8988T (cell line): ENCODE measurements at places on chromosomes 4 and X.

GRCh38 chrX:118595501-118596042, 100.0 kb downstream of the DOCK11 start:
- no peak for DNase-seq

DNA sequence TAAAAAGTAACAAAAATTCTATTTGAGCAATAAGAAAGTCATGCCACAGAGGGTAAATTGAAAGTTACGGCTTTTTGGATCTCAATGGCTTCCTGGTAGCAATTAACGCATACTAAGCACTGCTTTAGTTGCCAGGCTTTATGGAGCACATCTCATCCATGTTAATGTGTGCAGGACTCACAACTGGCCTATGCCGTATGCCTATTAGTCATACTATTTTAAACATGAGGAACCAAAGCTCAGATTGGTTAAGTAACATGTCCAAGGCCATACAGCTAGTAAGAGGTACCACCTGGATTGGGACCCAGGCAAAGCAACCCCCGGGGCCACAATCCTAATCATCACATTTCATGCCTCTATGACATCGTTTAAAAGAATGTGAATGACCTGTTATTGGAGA, 17.1 kb downstream of the DAPP1 start:
- no peak for DNase-seq

DNA sequence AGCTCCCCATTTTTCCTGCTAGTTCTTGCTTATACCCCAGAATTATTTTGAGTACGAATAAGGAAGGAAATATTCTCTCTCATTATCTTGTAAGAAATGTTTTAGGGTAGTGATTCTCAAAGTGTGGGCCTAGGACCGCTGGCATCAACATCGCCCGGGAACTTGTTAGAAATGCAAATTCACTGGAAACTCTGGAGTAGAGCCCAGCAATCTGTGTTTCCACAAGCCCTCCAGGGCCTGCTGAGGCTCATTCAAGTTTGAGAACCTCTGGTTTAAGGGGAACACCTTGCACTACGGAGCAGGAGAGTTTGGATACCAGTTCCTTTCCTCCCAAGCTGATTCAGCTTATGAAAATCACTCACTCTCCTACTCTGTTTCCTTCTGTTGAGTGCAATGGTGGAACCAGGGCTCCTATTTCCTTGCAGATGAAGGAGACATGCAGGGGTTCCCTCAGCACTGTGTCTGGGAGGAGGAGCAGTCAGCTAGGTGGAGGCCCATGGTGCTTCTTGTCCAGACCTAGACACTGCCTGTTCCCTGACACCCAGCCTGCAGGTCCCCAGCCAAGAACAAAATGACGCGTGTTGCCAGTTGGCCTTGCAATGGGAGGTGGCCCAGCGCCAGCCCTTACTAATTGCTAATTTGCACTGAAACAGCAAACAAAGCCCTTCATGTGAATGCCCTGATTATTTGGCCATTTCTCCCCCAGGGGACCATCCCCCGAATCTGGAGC, 68.5 kb downstream of the CYTL1 start:
- DNase-seq, result no peak

DNA sequence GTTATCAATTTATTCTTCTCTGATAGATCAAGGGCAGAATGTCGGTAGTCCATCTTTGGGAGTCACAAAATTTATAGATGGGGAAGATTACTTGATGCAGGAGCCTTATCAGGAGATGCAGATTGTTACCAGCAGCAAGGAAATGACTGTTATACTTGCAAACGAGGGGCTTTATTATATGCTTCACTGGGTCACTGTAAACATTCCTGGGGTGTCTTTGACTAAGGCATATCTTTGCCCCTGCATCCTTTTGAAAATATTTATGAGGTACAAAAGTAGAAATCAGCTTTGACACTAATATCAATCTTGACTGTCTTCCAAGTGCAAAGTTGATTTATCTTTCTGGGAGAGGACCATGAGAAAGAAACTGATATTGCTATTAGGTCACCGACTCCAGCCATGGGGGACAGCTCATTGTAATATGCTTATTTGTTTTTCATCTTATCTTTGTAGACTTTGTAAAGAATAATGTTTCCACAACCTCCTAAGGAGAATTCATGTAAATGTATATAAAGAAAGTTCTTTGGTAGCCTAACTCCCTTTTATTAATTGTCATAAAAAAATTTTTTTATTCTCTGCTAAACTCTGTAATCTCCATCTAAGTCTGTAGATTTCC, 177.3 kb upstream of the EMCN start:
- no peak for DNase-seq

DNA sequence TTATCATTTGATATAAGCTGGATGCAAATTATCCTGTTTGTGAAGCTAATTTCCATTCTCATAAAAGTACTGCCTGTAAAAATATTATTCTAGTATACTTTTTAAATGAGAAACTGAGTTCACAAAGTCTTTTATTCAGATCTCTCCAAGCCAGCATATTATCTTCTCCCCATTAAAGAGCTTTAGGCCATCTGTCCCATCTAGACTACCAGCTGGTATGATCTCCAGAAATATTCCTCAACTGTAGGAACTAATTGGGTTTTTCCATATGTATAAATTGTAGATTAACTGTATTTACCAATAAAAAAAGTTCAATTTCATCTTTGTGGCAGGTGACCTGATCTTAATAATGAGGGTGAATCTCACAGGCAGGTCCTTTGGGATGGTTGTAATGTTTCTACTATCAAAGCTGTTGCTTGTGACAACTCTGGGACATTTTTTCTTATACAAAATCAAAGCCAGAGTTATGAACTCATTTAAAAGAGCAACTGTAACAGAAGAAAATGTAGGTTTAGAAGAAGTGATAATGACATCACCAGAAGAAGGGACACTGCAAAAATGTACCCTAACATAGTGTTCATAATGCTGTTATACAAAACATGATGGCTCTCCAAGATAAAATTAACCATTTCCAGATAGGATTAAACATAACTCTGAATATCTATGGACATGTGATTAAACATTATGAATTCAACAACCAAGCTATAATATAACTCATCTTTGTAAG, 132.8 kb downstream of the KCNIP4 start:
- DNase-seq, result no peak

- DNase-seq, result no peak
These were observed 71.8 kb downstream of the NBDY start for GRCh38 chrX:56800801-56801200.

GRCh38 chr4:89489338-89489771, 181.8 kb upstream of the GPRIN3 start:
- no peak for DNase-seq

DNA sequence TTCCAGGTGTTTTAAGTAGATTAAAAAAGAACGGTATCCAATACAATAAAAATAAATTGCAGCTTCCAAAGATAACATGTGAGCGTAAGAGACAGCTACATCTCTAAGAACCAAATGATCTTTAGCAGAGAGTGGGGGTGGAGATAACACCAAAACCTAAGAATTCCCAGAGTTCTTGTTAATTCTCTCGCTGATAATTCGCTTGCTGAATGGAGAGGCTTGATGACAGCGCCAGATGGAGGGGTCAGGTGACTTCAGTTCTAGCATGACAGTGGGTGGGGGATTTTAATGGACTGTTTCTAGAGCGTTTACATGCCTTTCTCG, 2.3 kb downstream of the CLCN4 start:
- no peak for DNase-seq

- DNase-seq, result no peak
These were observed 58.5 kb downstream of the DIPK2B start for GRCh38 chrX:45142185-45142584.

GRCh38 chr4:42711496-42711895, 54.6 kb upstream of the ATP8A1 start:
- DNase-seq, result no peak

GRCh38 chr4:70313736-70314135, 21.0 kb upstream of the CABS1 start:
- DNase-seq, result no peak

DNA sequence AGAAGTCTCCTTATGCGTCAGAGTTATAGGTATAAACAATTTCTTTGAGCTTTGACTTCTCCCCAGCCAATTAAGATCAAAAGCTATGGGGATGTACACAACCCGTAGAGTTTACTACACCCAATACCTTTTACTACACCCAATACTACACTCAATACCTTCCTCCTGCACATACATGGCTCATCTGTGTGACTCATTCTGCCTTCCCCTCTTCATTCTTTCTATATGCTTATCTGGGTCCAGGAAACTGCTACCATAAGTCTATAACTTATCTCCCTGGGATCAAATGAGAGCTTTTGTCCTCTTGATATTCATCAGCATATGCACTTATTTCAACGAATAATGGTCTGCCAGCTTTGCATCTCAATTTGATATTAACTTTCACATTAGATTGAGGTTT, 28.2 kb downstream of the ANKRD50 start:
- no peak for DNase-seq

DNA sequence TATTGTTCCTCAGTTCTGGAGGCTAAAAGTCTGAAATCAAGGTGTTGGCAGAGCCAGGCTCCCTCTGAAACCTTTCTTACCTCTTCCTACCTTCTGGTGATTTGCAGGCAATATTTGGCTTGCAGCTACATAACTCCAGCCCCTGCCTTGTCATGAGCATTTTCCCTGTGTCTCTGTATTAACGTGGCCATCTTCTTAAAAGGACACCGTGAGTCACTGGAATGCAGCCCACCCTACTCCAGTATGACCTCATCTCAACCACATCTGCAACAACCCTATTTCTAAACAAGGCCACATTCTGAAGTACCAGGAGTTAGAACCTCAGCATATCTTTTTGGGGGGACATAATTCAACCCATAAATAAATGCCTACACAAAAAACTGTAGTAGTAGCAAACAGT, 40.7 kb downstream of the FANCB start:
- no peak for DNase-seq

GRCh38 chrX:119236623-119237561, 807 bp downstream of the PGRMC1 start:
- DNase-seq, result no peak

DNA sequence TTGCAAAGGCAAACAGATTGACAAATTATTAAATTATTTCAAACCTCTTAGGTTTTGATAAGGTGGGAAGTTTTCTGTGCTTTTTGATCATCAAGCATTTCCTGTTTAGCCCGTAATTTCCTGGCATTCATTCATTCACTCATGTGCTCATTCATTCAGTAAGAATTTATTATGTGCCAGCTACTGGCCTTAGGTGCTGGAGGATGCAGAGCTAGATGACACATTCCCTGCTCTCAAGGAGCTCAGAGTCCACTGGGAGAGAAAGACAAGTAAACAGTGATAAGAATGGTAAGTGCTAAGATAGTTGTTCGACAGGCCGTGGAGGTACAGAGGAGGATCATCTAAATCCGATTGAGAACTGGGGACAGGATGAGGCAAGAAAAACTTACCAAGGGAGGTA, 153.0 kb downstream of the DCTD start:
- DNase-seq, result no peak

DNA sequence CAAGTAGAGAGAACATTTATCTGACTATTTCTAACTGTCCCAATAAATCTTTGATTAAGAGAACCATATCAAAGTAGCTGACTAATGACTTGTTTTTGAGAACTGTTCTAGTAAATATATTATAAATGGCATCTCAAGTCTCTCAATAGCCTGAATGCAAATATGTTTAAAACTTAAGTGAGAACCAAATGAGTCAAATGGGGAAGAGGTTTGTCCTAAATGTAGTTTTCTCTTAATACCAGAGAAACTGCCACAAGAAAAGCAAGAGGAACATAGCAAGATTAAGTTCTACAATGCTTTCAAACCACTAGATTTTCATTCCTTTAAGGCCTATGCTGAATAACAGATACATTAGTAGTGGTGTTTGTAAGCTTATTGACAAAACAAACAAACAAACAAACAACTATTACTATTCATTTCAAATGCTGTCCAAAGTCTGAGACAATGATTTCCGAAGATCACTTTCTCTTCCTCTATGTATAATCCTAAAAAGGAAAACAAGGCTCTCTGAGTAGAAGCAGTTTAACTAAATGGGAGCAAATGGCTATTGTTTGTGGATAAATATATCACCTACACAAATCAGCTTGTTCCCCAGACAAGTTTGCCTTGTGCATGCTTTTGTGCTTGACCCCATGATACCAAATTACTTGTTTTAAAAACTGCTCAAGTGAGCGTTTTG, 408.4 kb upstream of the EMCN start:
- DNase-seq, result no peak

DNA sequence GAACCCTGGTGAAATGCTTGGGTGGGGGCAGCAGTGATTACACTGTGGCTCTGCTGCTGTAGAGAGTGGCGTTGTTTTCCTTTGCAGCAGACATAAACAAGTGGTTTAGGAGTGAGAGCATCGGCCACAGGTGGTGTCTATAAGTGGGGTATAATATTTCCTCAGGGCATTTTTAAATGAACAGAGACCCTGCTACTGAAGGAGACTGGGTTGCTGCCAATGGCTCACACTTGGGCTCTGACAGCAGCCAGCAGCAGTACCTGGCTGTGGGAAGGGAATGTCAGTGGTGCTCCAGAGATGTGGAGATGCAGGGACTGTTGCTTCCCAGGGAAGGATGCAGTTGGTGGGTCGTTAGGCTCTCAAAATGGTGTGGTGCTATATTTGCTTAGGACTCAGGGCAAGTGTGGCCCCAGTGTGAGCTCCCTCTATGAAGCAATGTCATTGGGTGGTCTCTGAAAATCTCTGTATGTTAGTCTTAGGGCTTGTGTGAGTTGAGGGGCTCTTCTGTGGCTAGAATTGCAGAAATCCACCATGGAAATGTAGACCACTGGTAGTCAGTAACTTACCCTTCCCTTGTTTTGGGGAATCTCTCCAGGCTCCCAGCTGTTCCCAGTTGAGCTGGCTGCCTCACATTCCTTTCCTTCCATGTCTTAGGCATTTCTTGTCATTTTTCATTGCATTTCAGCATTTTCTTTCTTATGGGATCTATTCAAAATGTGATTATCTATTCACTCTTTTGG, 1023.0 kb upstream of the GRID2 start:
- no peak for DNase-seq

DNA sequence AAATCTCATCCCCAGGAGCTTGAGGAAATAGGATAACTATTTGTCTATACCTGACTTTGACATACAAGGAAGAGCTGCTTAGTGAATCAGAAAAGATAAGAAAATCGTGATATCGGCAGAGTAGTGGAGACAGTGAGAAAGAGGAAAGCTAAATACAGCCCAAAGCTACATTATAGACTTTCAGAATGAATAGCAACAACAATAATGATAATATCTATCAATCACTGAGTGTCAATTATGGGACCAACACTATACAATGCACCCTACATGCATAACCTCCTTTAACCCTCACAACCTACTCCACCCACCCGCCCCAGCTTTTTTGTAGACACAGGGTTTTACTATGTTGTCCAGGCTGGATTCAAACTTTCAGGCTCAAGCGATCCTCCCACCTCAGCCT, 205.1 kb downstream of the PPP3CA start:
- no peak for DNase-seq

- no peak for DNase-seq
These were observed 233.5 kb upstream of the PSAPL1 start for GRCh38 chr4:7668271-7668670.

DNA sequence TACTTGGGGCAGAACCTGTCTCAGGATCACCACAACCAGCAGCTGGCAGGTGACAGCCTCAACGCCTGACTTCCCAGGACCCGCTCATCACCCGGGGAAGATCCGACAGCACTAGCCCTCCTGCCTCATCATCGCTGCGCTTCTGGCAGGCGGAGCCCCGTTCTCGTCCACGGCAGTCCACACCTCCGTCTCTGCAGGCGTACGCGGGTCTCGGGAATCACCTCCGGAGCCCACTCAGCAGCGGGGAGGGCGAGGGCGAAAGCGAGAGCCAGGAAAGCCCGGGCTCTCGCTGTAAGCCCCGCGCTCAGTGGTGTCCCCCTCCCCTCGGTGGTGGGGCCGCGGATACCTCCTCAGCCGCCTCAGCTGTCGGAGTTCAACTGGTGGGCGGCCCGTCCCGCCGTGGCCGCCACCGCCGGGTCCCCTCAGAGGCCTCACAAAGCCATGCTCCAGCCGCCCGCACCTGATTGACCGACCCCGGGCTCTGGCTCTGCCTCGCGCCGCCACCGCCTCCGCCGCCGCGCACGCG, 518 bp upstream of the CNKSR2 start:
- no peak for DNase-seq
